Activated CD8-positive, alpha-beta memory T cell treated with anti-CD3 and anti-CD28 coated beads, Interleukin-2, amount 10 ng/mL, durations not matched to agents 7 days and 5 days (primary cell): ENCODE measurements at places on chromosomes 3 and 15.

GRCh38 chr3:14352002-14352627 lies 50.3 kb upstream of the SLC6A6 start:
- no peak for DNase-seq

DNA sequence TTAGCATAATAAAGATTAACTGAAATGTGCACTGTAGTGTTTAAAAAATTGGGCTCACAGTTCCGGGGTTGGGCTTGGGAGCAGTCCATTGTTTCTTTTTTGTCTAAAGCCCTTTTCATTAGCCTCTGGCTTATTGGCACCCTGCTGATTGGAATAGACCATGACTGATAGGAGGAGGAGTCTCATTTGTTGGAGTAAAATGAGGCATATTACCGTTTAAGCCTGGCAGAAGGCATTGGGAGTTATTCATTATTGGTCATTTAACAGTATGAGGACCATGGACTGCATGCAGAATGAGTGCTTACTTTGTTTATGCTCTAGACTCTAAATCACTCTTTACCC lies 139.0 kb upstream of the CGNL1 start:
- DNase-seq, result no peak

- no peak for DNase-seq
These were observed 38.6 kb downstream of the DENND6A start for GRCh38 chr3:57654267-57654666.

GRCh38 chr15:77039848-77040247 lies 31.1 kb downstream of the TSPAN3 start:
- no peak for DNase-seq

DNA sequence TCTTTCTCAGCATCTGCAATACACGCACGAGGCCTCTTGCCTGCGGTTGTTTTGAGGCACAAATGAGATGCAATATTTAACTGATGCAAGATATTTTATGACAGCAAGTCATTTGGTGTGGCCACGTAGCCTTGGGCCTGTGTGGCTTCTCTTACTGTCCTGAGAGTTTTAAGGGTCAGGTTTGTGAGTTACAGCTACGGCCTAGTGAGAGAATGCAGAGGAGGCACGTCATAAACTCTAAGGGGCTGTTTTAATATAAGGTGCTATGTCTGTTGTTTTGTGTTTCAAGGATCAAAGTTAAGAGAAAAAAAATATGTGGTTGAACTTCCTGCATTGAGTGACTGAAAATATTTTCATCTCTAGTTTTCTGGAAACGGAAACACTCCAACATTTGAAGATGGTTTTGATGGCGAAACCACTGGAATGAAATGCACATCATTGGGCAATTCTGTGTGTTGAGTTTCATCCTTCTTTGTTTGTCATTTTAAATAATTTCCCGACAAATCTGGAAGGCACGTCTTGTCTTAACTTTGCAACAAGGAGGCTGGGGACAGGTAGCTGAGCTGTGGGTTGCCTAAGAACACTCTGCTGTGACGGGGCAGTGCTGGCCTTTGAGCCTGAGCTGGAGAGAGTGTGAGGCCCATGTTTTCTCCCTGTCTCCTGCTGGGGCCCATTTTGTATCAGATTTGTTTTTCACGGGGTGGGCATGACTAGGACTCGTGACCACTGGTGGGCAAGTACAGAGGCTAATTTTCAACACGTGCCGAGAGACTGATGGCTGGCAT lies 5.1 kb downstream of the APBA2 start:
- no peak for DNase-seq

DNA sequence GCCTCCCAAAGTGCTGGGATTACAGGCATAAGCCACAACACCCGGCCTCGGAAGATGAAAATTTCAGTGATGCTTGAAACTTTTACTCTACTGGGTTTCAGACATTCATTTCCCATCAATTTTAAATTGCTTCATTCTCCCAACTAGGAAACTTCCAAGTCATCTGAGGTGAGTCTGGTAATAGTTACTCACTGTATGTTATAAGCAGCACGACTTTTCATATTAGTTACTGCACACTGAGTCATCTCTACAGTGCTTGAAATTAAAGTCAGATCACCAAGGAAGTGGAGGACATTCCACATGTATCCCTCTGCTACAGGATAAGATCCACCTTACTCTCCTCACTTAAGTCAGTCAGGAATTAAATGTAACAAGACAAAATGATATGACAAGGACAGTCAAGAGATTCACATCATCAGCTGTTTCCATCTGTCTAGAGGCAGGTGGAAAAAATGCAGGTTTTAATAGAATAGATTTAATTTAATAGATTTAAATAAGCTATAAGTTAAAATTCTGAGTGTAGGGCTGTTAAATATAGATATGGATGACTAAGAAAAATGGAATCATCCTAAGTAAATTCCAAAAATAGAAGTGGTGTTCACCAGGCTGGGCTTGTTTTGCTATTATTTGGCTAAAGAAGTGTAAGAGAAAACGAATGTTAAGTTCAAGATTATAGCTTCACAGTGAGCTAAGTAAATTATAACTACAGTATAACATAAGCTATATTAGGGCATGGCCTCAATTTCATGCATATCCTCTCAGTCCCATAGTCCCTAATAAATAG lies 104.4 kb downstream of the TMCO5A start:
- DNase-seq, result no peak
